Right renal pelvis (tissue), 4 donors: ENCODE measurements at places on chromosomes 7 and 10.

DNA sequence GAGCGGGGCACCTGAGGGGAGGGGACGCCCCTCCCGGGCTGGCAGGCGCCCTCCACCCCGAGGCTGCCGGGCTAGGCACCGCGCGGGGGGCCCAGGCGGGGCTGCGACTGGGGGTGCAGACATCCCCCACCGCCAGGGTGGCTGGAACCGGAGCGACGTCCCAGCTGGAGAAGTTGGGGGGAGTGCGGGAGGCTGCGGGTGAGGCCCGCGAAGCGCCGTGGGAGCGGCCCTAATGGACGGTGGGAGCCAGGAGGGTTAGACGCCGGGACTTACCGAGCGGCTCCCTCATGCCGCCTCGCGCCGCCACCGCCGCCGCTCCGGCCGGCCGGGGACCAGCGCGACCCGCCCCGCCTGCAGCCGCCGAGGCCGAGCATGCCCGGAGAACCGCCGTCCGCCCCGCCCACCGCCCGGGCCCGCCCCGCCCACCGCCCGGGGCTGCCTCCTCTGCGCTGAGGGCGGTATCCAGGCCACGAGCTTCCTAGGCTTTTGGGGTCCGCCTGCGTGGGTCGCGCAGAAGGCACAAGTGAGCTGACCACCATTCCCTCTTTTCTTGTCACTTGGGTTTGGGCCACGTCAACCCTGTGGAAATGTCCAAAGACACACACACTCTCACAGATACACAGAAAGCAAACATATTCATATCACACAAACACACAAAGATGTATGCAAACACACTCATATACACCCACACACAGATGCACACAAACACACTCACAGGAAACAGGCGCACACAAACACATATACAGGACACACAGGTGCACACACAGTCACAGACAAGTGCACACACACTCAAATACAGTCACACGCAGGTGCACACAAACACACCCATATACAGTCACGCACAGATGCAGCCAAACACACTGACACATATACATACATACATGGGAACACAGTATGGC lies at the start of gene JCAD:
Gene JCAD (minus strand): TSS at position 378 of the 899 bp plus-strand sequence. CDS start 11,774 bp downstream, outside the sequence.
- DNase-seq, result no peak

- no peak for DNase-seq
Measured at GRCh38 chr7:93823621-93824020, 66.9 kb downstream of the TFPI2 start.

- DNase-seq, result no peak
Measured at GRCh38 chr10:116440330-116441030, 12.8 kb downstream of the PNLIPRP3 start.

GRCh38 chr10:69769395-69769992 lies 32.2 kb upstream of the COL13A1 start:
- DNase-seq, result no peak

DNA sequence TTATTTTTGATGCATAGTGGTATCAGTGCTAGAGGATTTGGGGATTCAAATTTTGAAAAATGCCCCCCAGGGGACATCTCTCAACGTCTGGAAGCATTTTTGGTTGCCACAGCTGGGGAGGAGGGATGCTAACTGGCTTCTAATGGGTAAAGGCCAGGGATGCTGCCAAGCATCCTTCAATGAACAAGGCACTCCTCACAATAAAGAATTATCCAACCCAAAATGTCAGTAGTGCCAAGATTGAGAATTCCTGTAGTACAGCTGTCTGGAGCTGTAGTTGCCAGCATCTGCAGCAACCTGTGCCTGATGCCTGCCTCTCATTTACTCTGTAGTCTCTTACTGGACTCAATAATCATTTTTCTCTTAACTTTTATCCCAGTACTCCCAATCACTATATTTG lies 53.5 kb downstream of the SEPTIN7 start:
- DNase-seq, result no peak

DNA sequence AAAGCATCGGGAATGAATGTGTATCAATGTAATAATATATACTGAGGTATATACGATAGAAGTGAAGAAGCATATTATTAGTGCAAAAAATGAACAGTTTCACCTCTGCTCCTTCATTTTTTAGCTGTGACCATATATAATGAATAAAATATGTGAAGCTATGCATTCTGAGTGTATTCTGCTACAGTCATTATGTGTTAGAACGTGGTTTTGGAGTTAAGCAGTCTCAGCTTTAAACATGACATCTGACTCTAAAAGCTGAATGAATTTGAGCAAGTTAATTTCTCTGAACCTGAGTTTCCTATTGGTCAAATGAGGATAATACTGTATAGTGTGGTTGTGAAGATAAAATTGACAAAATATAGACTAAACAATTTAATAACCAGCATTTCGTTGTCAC lies 358.1 kb downstream of the SUGCT start:
- DNase-seq, result no peak

- DNase-seq, result no peak
Measured at GRCh38 chr10:269440-270074, 134.3 kb downstream of the ZMYND11 start.

GRCh38 chr10:133159611-133159949 lies 439 bp upstream of the KNDC1 start:
- no peak for DNase-seq

- no peak for DNase-seq
Measured at GRCh38 chr10:56823849-56824248, 462.8 kb upstream of the ZWINT start.

DNA sequence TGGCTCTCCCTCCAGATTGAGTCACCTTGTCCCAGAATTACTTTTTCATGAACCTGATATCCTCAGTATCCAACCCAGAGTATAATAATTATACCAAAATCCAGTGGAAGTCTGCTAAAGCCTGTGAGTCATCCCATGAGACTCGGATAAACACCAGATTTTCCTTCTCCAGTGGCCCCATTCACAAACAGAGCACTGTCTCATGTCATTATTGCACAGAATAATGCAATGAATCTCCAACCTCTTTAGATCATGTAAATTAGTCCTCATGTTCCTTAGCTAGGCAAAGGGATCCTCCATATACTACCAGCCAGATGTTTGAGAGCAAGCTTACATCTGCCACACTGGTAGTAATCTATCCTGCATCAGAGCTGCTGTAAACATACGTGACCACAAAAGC lies 89.0 kb downstream of the AMPH start:
- no peak for DNase-seq

- DNase-seq, result no peak
Measured at GRCh38 chr10:46098386-46098785, 52.3 kb upstream of the MSMB start.

- DNase-seq, result no peak
Measured at GRCh38 chr7:127794136-127794535, 142.1 kb downstream of the SND1 start.

DNA sequence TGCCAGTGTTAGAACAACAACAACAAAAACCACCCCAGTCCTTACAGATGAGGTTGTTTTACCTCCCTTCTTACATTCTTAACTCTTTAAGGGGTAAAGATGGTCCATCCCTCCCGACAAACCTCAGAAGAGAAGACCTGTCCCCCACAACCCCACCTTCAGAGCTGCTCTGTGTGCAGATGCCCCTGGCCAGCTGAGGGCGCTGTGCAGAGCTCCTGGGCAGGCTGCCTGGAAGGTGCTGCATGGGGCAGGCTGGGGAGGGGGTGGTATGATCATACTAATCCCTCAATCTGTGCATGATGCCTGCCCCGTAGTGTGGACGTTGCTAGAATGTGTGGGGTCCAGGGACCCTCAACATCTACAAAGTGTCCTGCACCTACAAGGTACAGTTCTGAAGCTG lies 387.1 kb downstream of the INHBA start:
- DNase-seq, result no peak

GRCh38 chr10:48805848-48806247 lies 121.2 kb downstream of the WDFY4 start:
- no peak for DNase-seq

DNA sequence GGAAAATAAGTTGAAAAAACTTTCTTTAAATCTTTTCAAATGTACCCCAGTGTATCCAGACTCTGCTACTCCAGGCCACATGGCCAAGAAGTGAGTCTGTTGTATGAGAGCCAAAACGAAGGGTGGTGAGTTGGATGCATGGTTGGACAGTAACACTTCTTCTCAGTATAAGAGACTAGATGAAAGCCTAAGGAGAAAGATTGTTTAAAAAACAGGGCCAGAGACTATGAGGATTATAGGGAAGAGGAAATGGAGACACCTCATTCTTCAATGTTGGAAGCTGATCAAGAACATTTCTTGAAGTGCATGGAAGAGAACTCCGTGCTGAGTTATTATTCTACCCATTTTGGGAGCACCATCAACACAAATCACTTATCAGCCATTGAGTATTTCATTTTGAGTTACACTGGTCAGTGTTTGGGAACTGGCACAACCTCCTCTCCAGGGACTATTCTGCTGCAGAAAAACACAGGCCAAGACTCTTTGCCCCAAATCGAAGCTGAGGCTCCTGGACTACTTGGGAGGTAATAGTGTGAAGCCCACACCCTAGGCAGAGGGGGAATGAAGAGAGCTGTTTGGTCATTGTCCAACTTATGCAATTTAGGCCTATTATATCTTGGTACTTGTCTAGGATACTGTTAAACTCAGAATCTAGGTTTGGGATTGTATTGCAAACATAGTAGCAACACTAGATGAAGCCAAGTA lies 123.0 kb upstream of the SEC61G start:
- no peak for DNase-seq

DNA sequence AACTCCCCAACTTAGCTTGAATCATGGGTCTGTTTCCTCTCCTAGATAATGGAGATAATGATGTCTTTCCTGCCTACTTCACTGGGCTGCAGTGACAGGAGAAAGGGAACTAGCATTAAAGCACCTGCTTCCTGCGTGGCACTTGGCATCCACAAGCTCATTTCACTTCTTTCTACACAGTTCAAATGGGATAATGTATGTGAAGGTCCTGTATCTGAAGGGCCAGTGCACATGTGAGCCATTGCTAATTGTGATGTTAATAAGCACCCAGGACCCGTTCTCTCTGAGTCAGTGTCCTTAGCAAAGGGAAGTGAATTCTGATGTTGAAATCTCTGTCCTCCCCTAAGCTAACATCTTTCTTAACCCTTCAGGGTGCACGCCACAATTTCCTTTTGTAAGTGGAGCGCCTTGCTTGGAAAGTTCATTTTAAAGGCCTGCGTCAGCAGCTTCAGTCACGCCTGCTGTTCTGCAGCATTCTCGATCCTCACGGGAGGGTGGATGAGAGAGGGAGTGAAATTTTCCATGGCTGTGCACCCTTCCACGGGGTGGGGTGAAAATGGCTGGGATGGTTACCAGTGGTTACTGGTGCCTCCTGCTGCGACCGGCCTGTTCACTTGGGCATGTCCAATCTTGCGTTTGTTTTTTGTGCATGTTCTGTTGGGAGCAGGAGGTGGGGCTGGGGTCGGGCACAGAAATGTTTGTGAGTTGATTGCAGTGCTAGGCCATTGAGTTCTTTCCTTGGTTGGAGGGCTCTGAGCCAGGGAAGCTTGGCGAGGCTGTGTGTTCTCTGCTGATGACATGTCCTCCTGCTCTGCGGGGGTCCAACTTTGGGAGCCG lies 59.2 kb downstream of the HK1 start:
- no peak for DNase-seq

GRCh38 chr10:30231071-30231652 lies 117.9 kb downstream of the MTPAP start:
- DNase-seq, result no peak

GRCh38 chr7:145692237-145692950 lies 424.2 kb upstream of the CNTNAP2 start:
- DNase-seq, result no peak

- no peak for DNase-seq
Measured at GRCh38 chr10:82288461-82288881, 413.5 kb downstream of the NRG3 start.

DNA sequence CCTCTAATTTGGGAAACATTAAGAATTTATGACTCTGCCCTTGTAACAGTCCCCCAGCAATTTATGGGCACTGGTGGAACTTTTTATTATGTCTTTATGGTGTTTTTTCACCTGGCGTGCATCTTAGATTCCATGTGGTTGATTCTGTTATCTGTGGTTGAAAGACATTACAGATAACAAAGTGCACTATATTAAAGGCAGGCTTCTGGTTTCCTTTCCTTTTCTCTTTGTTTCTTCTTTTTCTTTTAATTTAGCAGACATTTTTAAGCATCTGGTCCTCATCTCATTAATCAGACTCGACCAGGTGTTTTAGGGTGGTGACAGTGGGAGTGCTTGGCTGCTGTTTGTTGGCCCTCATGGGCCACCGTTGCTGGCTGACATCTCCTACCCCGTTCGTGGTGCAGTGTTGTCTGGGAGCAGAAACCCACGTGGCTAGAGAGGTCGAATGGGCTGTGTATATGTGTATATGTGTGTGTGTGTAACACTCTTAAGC lies 77.4 kb downstream of the LRMDA start:
- DNase-seq, result no peak

DNA sequence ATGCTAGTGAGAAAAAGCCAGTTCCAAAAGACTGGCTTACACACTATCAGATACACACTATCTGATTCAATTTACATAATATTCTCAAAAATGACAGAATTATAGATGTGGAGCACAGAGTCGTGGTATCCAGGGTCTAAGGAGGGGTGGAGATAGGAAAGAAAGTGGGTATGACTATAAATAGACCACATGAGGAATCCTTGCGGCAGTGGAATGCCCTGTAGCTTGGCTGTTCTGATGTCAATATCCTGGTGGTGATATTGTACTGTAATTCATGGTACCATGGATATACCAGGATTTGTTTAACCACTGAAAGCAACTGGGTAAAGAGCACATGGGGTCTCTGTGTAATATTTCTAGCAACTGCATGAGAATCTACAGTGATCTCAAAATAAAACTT lies 67.7 kb upstream of the TMEM72 start:
- no peak for DNase-seq

DNA sequence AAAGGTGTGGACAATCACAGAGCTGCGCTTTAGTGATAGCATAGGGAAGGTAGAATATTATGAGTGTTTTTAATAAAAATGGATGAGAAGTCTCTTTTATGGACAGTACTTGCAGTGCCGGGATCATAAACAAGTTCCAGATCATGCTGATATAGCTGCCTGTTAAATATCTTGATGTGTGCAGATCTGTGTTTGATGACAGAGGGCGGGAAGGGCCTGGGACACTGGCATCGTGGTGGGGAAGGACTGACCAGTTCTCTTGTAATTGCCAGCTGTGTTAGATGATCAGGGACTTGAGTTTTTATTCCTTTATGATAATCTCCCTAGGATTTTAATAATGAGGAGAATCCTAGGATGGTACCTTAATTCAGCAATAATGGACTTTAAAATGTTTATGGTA lies 14.6 kb downstream of the SND1 start:
- DNase-seq, result no peak

- DNase-seq, result peak; percentile 89
Measured at GRCh38 chr10:95601116-95601719, 40.0 kb upstream of the SORBS1 start.

- no peak for DNase-seq
Measured at GRCh38 chr7:76077435-76077834, 29.5 kb downstream of the MDH2 start.

GRCh38 chr7:158476331-158476932 lies 111.2 kb downstream of the PTPRN2 start:
- no peak for DNase-seq

DNA sequence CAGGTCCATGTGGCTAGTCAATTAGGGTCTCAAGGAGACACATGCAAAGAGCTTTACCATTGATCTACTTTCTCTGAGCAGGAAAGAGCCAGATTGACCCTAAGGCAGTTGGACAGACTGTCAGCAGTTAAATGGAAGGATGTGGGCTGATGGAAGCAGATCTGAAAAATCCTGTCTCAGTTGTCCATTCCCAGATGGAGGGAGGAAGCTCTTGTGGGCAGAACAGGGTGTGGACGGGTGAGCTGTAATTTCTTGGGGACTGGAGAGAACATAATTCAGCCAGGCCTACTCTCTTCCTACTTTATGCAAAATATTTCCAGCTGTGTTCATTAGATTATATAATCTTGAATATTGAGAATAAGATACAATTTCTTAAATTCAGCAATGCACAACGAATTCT lies 163.6 kb downstream of the GNAT3 start:
- no peak for DNase-seq
